ENCODE measurements at places on chromosomes 6 and 20.

DNA sequence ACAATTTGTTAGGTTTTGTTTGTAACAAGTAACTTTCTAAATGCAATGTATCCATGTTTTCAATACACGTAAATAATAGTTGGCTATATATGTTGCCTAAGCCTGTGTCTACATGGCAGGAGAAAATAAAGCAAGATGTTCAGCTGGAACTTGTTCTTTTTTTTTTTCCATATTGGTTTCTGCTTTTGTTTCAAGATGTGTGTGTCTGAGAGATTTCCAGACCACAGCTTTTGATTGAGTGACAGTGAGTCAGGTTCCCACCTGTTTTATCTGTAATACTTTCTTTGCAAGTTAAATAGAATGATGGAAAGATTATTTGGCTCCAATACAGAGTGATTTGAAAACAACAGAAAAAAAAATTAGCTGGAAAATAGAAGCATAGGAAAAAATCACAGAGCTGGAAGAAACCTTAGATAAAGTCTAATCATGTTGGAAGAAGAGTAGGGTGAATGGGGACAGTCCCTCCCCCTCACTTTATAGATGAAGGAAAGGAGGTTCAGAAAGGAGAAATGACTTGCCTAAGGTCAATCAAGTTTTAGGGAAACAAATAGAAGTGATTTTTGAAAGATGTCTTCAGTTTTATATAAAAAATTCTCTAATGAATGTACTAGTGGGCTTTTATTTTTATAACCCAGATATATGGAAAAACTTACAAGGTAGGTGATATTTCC is 150.9 kb upstream of the STMND1 start:
- DNase-seq: no peak

GRCh38 chr20:50582591-50583234 is 72.5 kb downstream of the PTPN1 start:
- DNase-seq: no peak

- DNase-seq: no peak
Measured at GRCh38 chr20:37759052-37759553, 65.3 kb downstream of the CTNNBL1 start.

DNA sequence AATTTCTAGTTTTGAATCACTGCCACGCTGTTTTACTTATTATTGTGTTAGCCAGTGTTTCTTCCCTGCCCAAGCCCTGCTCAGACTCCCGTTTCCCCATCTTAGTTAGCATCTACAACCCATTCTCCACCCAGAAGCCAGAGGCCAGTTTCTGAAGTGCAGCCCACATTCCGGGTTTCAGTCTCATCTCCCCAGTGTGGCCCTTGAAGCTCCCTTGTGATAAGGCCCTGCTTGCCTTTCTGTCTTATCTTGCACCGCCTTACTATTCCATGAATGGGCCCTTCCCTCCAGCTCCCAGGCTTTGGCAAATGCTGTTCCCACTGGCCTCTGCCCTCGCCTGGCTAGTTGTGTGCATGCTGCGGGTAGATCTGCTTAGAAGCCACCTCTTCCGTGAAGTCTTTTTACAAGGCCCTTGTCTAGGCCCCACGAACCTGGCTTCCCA is 41.1 kb downstream of the TOX2 start:
- DNase-seq: no peak

- no peak for DNase-seq
Measured at GRCh38 chr6:99341862-99342455, 7.5 kb downstream of the FAXC start.

DNA sequence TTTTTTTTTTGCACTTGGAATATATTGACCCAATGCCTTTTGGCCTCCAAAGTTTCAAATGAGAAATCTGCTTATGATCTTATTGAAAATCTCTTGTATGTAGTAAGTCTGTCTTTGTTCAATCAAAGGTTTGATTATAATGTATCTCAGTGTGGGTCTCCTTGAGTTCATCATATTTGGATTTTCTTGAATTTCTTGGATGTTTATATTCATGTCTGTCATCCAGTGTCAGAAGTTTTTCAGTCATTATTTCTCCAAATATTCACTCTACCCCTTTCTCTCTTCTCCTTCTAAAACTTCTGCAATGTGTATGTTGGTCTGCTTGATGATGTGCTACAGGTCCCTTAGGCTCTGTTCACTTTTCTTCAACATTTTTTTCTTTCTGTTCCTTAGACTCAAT is 95.9 kb upstream of the PTPRK start:
- DNase-seq: no peak

DNA sequence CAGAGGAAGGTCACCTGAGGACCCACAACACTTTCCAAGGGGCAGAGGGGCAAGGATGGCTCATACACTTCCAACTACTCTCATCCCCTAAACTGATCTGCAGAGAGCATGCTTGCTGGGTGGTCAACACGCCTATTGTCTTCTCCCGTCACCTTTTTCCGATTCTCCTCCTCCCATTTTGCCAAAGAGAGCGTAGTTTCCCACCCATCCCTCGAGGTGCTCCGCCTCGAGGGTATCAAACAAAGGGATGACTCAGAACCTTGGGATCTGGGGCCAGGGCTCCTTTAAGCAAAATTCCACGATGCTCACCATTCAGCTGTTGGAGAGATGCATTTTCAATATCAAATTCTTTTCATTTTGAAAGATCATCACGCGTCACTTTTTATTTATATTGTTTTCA is 507.5 kb upstream of the SULF2 start:
- DNase-seq: no peak

GRCh38 chr6:19691465-19692167 is 145.6 kb upstream of the ID4 start:
- peak; percentile 64 for DNase-seq

GRCh38 chr6:12594530-12594893 is 122.1 kb upstream of the PHACTR1 start:
- DNase-seq: no peak

- DNase-seq: no peak
Measured at GRCh38 chr6:5471637-5472398, 210.5 kb downstream of the FARS2 start.

GRCh38 chr6:135722190-135722589 is 129.3 kb upstream of the PDE7B start:
- DNase-seq: no peak

DNA sequence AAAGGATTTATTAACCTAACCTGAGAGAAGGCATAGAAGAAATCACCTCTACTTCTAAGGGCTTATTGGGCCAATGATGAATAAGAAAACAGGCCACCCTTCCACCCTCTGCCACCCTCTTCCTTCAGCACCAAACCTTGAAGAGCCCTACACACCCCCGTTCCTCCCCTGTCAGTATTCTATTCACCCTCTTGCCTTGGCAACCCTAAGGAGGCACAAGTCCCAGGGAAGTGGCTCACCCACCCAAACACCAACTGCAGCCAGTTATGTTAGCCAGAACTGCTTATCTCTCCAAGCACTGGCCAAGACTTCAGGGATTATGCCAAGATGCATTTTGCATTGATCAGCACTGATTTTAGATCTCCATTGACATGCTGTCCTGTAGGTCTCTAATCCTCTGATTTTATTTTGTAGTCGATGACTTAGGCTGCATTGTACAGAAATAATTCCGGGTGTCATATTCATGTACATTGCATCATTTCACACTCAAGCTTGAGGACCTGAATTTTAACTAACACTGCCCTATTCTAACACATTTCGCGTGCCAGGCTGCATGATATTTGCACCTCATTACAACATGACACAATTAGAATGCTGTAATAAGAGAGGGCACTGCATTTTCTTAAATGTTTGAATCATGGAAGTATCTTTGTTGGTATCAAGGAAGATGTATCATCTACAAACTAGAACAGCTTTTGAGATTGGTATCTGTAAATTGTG is 15.7 kb downstream of the CNKSR3 start:
- DNase-seq: no peak

DNA sequence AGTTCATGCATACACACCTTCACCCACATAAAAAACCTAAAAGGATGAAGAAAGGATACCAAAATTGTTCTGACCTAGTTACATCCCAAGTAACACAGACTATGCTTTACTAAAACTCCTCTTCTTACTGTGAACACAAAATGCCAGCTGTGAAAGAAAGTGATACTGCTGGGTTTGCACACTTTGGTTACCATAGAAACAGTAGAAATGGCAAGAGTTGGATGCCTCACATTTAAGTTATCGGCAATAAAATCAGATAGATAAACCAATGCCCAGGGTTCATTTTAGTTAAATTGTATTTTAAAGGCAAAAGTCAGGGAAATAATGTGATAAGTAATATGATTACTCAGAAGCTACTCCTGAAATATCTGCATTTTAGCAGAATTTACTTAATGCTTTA is 161.9 kb downstream of the CDK19 start:
- DNase-seq: no peak

DNA sequence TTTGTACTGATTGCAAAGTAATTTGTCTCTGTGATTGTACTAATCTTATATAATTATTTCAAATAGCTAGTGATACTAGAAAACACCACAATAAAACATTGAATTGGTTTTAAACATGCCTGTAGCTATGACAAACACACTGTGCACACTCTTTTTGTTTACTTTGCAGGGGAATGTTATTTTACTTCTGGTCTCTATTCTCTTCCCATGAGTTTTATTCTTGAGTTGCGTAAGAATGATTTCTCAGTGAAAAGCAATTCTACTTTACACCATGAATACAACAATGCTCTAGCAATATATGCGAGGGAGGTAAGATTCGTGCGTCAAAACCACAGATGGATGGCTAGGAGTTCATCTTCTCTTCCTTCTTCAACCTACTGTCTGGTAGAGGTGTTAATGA is 68.4 kb upstream of the PHACTR1 start:
- DNase-seq: no peak

- DNase-seq: no peak
Measured at GRCh38 chr6:105167914-105168313, 11.9 kb downstream of the POPDC3 start.

- DNase-seq: no peak
Measured at GRCh38 chr6:34934516-34934915, 45.5 kb downstream of the ANKS1A start.

DNA sequence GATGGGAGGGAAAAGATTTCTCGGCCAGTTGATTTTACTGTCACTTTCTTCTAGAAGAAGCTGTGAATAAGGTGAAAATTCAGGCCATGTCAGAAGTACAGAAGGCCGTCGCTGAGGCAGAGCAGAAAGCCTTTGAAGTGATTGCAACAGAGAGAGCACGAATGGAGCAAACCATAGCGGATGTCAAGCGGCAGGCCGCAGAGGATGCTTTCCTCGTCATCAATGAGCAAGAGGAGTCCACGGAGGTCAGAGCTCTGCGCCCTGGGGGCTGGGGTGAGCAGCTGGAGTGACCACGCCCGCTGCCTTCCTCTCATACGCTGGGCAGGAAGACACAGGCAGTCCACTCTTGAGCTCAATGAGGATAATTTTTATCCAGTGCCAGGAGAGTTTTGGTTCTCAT is 21.8 kb upstream of the C20orf144 start:
- DNase-seq: no peak

- DNase-seq: no peak
Measured at GRCh38 chr20:8344631-8345030, 212.6 kb downstream of the PLCB1 start.

GRCh38 chr6:108435391-108435790 is 125.3 kb upstream of the FOXO3 start:
- no peak for DNase-seq

GRCh38 chr6:81486234-81486633 is 266.2 kb downstream of the TENT5A start:
- no peak for DNase-seq

DNA sequence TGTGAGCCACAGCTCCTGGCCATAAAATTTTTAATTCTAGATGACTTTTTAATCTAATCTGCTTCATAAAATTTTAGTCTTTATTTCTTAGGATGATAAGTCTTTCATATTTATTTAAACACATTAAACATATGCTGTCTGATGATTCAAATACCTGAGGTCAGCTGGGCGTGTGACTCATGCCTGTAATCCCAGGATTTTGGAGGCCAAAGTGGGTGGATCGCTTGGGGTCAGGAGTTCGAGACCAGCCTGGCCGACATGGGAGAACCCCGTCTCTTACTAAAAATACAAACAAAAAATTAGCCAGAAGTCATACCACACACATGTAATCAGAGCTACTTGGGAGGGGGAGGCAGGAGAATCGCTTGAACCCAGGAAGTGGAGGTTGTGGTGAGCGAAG is 53.1 kb downstream of the RBM24 start:
- no peak for DNase-seq

- DNase-seq: peak; percentile 91
Measured at GRCh38 chr6:142945049-142945445, at the start of gene HIVEP2. Gene HIVEP2 (minus strand): TSS chr6:142945176. CDS start chr6:142774738, 170,438 bp downstream.

GRCh38 chr20:6029538-6029937 is 24.3 kb downstream of the LRRN4 start:
- no peak for DNase-seq

GRCh38 chr20:38700141-38700540 is 24.1 kb upstream of the SLC32A1 start:
- no peak for DNase-seq

DNA sequence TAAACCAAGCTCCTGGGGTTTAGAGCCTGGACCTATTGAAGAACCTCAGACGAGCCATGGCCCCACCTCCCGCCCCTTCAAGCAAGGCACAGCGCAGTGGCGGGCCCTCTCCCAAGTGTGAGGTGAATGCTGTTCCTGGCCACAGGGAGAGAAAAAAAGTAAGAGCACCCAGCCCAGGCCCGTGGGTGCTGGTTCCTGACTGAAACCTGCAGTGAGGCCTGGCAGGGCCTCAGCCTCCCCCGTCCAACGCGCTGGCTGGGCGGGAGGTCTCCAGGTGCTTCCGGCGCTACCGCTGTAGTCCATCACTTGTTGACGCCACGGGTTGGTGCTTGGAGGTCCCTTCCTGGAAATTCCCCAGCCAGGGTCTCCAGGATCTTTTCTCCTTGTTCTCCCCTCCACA is 5.5 kb upstream of the FAM83C start:
- no peak for DNase-seq

DNA sequence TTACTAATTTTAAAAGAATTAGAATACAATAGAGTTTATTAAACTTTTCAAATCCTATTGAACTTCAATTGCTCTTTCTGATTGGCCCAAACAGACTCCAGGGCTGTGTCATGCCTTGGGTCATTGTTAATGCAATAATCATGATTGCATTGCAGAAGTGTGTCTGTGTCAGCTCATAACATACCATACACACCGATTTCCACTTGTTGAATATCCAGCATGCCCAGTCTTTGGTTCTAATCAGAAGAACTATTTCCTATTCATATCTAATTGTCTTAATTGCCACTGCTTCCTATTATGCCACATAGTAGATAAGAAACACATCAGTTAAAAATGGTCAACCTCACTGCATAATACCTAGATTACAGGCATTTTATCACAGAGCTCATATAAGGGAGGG is 106.1 kb upstream of the JAG1 start:
- DNase-seq: no peak

- no peak for DNase-seq
Measured at GRCh38 chr6:139062932-139063646, 34.5 kb downstream of the ABRACL start.

DNA sequence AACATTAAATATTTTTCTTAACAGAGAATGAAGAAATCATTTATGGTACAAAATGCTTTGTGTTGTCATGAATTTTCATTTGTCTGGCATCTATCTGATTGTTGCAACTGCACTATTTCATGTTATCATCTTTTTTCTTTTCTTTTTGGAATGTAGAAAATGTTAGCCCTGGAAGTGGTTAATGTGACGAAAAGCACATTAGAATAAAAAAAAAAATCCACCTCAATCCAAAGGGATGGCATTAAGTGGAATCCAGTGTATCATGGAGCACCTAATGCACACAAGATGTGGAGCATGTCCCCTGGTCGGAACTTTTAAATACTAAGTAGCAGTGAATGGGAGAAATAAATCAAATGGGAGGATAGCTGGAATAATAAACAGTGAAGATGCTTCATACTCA is 172.9 kb upstream of the MCHR2 start:
- no peak for DNase-seq
